NCI-H2029 treated with DMSO at 0.1 percent for 48 hours (cell line): ENCODE measurements at places on chromosomes 6 and 20.
A peak's percentile ranks its signal among the peaks of the same experiment; 100 is the strongest.

DNA sequence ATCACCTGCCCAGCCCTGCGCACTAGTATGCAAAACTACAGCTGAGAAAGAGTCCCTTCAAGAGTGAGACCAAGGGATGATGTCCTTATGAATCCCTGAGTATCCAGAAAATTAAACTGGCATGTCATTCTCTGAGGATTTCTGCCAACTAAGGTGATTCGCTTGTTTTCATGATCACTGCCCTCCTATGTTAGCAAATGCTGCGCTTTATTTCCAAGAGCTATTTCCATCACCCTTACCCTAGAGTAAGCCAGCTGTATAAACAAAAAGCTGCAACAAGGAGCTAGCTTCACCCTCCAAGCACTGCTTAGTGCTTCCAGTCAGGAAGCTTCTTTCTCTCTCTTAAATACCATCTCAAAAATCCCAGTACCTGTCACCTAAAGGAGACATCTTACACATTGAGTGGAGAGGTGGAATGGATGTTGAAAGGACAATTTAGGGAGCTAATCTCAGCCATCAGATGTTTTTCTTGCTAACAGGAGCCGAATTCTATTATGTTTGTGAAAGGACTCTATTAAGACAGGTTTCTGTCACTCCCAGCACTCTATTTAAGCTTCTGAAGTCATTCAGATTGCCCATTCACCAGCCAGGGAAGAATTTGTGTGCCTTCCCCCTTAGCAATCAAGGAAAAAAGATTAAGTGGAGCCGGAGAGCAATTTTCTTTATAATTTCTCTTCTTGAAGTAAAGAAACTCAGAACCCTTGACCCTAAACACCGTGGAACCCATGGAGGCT, 322.2 kb downstream of the NRN1 start:
- peak; percentile 84 for DNase-seq

DNA sequence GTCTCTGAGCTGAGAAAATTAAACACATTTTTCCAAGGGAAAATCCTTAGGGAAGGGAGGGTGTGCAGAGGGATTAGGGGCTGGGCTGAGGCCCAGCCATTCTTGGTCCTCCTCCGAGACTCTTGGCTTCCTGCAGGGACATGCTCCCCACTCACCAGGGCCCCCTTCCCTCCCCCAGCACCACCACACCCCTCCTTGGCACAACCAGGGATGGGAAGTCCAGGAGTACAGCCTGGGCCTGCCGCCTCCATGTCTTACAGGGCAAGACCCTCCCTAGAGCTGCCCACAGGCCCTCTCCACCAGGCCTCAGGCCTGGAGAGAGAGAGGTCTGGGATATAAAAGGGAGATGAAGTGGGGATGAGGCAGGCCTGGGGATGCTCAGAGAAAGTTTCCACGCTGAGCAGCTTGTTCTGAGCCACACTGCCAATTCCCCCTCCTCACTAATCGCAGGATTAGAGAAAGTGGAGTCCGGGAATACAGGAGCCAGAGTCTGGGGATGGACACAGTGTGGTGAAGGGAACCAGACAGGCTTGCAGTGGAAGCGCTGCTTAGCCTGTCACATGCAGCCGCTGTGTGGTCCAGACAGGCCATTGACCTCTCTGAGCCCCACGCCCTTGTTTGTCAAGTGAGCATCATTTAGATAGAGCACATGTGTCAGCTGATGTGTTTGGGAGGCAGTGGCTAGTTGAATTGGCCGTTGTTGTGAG, 105.5 kb downstream of the MRPL14 start:
- DNase-seq, result no peak

- DNase-seq, result no peak
Observed at GRCh38 chr20:23002276-23002675, 32.8 kb upstream of the SSTR4 start.

DNA sequence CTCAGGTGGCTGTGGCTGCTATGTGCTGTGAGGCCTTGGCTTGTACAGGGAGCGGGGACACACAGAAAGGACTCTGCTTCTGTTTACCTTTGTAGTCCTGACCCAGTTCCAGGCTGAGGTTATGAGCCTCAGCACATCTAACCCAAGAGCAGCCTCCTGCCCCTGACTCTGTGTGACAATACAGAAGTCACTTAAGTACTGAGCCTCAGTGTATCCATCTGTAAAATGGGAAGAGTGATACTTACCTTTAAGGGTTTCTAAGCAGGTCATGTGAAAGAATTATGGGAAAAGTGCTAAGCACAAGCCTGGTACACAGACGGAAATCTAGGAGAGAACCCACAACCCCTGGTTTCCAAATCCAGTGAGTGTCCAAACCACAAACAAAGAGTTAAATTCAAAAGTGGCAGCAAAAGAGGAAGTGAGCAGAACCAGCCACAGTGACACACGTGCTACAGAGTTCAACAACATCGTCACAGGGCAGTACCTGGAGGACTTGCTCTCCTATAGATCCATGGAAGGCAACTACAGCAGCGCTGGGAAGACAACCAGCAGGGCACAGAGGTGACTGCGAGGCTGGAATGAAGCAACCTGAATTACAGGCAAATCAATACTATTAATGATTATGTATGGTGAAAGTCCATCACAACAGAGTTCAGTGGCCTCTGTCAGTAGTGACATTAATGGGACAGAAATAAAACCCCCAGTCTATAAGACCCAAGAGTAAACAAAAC, 12.5 kb downstream of the TRIM26 start:
- no peak for DNase-seq

DNA sequence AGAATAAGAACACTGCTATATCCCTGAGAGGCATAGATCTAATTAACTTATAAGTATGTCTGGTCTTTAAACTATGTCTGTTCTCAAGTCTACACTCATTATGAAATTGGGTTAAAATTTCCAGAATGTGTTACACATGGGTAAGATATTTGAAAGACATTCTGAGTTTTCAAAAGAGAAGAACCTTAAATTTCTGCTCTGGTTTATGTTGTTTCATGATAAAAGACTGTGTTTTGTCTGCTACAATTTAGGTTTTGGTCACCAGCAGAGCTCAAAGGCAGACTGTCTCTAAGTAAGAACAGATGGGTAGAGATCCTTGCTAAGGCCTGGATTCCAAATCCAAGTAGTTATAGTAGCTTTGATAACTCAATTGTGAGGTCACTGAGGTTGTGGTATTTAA, 6.0 kb downstream of the STMND1 start:
- no peak for DNase-seq

GRCh38 chr6:111124406-111124805, 37.1 kb downstream of the SLC16A10 start:
- no peak for DNase-seq

GRCh38 chr6:68559070-68559469, 76.0 kb upstream of the ADGRB3 start:
- peak; percentile 70 for DNase-seq

DNA sequence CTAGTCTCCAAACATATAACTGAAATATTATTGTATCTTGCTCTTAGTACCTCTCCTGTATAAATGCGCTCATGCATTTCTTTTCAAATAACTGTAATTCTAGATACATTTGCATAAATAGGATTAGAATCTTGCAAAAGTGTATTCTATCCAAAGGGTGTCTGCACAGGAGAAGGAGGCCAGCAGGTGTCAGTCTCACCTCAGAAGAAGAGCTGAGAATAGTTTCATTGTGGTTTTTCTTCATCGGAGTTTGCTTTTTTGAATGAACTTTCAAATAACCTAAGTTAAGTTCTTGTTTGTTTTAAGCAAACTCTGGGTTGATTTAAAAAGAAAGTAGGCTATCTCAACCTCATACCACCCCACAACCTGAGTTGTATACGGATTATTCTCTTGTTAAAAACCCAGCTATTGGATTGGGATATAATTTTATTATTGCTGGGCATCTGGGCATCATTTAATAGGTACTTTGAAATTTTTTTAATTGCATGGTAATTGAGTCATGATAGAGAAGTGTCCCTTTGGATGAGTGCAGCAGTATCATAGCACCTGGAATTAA, 125.0 kb upstream of the MLIP start:
- no peak for DNase-seq

DNA sequence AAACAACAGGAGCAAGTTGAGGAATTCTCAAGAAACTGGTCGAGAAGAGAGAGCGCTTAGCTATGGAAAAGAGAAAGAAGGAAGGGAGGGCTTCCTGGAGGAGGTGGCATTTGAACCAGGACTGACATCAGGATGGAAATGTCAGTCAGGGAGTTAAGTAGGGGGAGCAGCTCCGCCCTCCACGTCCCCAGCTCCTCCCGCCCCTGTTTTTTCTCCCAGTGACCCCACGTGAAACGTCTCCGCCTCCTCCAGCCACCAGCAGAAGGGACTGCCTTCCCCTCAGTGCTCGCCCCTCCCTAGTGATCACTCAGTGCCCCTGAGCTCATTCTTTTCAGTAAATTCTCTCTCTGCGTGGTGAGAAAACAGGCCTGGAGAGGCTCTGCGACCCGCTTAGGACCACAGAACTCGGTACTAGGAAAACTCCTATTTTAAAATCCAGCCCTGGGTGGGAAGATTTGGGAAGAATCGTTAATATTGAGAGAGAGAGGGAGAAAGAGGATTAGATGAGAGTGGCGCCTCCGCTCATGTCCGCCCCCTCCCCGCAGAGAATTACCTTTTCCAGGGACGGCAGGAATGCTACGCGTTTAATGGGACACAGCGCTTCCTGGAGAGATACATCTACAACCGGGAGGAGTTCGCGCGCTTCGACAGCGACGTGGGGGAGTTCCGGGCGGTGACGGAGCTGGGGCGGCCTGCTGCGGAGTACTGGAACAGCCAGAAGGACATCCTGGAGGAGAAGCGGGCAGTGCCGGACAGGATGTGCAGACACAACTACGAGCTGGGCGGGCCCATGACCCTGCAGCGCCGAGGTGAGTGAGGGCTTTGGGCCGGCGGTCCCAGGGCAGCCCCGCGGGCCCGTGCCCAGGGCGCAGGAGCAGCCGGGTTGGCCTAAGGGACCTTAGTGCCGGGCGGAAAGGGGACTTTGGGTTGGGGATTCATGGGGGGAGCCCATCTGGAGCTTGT, 4.6 kb downstream of the HLA-DPB1 start:
- DNase-seq, result no peak

GRCh38 chr6:5667737-5668136, 339.0 kb downstream of the NRN1 start:
- peak; percentile 56 for DNase-seq

- DNase-seq, result no peak
Observed at GRCh38 chr6:83928286-83928685, 68.8 kb downstream of the CYB5R4 start.

GRCh38 chr20:59937150-59937549, 3.0 kb downstream of the PPP1R3D start:
- DNase-seq, result no peak

GRCh38 chr20:35451295-35451694, 4.1 kb upstream of the CEP250 start:
- DNase-seq, result peak; percentile 38

DNA sequence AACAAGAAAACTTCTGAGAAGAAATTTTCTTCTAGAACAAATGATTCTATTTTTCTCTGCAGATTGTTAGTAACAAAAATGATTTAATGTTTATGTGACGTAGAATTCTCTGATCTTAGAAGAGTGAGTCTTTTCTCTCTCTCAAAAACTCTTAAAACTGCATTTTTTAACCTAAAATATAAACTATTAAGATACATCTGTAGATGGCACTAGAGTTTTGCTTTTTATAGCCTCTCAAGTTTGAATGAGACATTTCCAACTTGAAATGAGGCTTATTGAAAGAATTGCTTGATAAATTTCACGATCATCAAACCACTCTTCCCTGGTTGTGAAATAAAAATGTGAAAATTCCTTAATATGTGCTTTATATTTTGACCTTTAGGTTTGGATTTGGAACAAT, 53.8 kb downstream of the PHF3 start:
- DNase-seq, result no peak

DNA sequence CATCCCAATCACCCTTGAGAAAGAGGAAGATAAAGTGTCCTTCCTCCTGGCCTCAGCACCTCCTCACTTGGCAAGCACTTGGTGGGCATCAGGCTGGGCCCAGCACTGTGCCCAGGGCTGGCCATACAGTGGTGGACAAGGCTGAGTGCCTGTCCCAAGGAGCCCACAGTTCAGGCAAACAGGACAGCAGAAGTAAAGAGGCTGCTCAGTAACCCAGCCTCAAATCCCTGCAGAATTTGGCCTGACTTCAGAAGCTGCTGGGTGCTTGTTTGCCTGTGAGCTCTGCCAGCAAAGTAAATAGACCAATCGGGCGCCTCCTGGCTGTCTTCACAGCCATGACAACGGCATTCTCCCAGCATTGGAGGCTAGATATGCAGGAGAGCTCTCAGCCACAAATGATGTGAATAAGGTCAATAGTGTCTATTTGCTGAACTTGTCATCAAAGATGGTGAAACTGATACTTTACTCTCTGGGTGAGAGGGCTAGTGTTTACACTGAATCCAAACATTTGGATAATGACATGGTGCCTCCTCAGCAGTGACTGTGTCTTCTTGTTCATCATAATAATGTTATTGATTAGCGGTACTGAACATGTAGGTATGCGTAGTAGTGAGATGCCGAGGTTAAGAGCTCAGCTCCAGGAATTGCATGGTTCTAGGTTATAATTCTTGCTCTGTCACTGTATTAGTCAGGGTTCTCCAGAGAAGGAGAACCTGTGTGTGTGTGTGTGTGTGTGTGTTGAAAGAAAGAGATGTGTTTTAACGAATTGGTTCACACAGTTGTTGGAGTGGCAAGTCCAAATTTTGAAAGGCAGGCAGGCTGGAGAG, 36.9 kb upstream of the FANCE start:
- peak; percentile 96 for DNase-seq

DNA sequence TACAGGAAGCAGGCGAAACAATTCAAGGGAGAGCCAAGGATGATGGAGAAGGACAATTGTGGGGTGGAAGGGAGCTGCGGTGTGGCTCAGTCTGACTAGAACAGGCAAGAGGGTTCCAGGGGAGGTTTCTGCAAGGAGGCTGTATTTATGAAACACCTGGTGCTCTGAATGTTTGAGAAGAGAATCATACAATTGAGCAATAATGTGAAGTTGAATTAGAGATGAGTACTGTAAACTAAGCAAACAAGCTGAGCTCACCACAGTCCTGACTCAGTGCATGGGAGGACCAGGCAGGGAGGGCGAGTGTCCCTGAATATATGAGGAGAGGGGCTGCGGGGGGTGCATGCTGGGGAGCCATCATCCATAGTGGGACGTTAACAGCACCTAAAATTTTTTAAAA, 279.7 kb downstream of the KIF16B start:
- DNase-seq, result no peak

GRCh38 chr6:26415791-26416190, 13.7 kb downstream of the BTN3A1 start:
- no peak for DNase-seq

GRCh38 chr6:26594730-26595632, 1.8 kb upstream of the ABT1 start:
- DNase-seq, result no peak

GRCh38 chr6:159467473-159468041, 225.5 kb downstream of the SOD2 start:
- DNase-seq, result no peak

DNA sequence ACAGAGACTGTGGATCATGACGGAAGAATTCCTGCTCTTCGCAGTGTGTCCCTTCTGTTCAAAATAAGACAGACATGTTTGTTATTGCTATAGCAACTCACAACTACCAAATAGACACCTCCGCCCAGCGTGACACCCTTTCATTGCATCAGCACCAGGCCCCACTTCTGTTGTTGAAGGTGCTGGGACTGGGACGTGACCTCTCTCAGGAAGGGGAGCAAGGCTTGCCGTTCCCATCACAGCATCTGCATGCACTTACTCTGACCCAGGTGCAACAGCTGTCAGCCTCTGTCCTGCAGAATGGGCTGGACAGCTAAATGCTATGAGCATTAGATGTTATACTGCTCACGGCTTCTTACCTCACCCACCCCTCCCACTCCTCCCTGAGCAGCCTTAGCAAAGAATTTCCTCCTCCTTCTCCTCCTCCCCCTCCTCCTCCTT, 94.1 kb downstream of the DACT2 start:
- DNase-seq, result no peak
